RKO (cell line): ENCODE measurements at places on chromosomes 2 and 18.

- DNase-seq: no peak
Measured at GRCh38 chr2:150876251-150876950, 385.3 kb downstream of the RBM43 start.

- peak; percentile 23 for DNase-seq
Measured at GRCh38 chr2:33763671-33764310, 164.7 kb upstream of the FAM98A start.

DNA sequence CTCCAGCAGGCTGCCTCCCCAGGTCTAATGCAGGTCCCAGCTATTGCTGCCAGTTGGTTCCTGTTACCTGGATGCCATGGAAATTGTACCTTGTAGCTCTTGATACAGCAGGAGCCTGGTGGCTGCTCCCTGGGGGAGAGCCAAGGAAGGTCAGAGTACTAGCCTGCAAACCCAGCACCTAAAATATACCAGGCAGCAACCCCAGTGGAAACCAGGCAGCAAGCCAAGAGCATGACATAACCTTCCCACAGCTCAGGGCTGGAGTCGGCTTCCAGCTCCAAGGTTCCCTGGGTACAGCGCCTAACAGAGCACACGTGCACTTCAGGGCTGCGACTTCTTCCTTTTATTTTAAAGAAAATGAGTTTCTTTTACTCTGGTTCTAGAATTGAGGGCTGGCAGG, 30.3 kb downstream of the TNP1 start:
- no peak for DNase-seq

- no peak for DNase-seq
Measured at GRCh38 chr2:165897726-165898125, 55.9 kb downstream of the TTC21B start.

- peak; percentile 66 for DNase-seq
Measured at GRCh38 chr18:67417864-67418523, 98.5 kb downstream of the DSEL start.

- DNase-seq: no peak
Measured at GRCh38 chr2:1815053-1815452, 70.7 kb upstream of the PXDN start.

- no peak for DNase-seq
Measured at GRCh38 chr2:231922311-231923009, 3.7 kb downstream of the NPPC start.

DNA sequence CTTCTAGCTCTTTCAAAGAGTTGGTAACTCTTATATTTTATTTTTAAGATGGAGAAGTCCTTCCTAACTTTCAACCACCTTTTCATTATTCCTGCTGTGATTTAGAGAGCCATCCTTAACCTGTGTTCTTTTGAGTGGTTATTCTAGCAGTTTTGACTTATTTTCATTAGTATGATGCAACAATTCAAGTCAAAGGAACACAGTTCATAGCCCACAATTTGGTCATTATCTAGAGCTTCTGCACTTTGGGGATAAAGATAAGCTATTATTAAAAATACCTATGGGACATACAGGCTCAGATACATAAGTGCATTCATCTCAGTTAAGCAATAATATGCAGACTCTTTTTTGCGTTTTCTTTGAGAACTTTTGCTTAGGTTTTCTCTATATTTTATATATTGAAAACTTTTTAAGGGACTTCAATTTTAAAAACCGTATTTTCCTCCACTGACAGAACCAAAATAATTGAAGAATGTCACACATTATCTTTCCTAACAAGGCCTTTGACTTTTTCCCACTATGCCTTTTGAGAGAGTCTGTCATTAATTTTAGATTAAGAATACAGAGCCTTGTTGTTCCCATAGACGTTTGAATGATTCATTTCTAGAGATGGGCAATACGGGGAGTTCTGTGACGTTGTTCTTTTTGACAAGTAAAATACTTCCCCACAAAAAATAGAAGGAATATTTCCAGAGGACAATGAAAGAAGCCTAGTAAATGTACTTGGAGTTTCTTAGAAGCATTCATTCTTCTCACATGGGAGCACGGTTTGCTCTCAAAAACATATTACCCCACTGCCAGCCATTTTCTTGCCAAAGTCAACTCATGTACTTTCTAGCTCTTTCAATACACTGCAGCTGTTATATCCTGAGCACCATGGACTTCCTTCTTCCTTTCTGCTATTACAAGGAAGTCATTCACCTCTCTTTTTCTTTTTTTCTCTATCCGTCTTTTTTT, 42.9 kb upstream of the RASGRP3 start:
- DNase-seq: no peak

DNA sequence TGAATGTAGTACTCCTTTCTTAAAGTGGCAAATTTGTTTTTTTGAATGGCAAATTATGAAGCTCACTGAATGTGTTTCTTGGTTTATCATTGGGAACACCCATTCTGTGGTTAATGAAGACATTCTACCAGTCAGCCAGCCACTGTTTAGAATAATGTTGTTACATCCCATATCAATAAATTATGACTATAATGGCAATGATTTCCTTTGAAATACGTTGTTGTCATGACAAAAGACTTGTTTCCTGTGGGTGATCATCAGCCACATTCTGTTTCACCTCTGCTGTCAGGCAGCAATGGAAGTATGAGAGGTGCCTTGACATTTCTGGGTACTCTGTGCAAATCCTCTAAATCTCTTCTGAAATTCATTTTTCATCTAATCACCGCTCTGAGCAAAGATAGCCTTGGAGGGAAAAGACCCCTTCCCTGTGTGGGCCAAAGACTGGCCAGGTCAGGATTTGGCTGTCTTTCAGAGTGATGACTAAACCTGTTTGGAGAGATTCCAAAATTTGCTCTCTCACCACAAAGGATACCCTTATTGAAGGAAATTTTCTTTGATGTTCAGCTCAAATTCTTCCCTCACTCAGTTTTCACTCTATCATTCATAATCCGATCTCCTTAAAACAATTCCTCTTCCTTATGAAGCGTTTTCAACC, 869.2 kb downstream of the BCL11A start:
- no peak for DNase-seq

GRCh38 chr18:74609535-74609934, 11.9 kb downstream of the ZNF407 start:
- peak; percentile 83 for DNase-seq

DNA sequence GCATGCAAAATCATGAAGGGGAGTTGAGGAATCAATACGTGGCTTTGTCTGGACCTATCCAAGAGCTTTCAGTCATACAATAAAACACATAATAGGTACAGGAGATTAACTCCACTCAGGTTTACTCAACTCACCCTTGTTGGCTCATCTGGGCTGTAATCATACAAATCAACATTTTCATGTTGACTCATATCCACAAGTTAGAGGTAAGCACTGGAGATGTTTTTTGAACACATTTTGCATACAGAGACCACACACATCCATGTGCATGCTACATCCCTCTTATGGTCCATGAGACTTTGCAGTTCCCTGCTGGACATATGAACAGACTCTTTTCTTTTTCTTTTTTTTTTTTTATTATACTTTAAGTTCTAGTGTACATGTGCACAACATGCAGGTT, 336.9 kb upstream of the PIK3C3 start:
- no peak for DNase-seq

DNA sequence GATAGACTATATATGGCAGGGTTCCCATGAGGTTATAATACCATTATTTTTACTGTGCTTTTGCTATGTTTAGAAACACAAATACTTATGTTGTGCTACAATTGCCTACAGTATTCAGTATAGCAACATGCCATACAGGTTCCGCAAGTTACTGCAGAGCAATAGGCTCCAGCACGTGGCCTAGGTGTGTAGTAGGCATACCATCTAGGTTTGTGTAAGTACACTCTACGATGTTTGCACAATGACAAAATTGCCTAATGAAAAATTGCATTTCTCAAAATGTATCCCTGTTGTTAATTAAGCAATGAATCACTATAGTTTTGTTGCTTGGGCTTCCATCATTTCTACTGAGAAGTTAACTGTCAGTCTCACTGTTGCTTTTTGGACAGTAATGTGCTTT, 9.8 kb downstream of the CD302 start:
- no peak for DNase-seq

GRCh38 chr18:76274468-76275289, 220.4 kb downstream of the ZNF516 start:
- no peak for DNase-seq

- DNase-seq: no peak
Measured at GRCh38 chr2:241897231-241897916, 27.8 kb downstream of the RTP5 start.

GRCh38 chr2:99822474-99823207, 319.7 kb downstream of the AFF3 start:
- no peak for DNase-seq

DNA sequence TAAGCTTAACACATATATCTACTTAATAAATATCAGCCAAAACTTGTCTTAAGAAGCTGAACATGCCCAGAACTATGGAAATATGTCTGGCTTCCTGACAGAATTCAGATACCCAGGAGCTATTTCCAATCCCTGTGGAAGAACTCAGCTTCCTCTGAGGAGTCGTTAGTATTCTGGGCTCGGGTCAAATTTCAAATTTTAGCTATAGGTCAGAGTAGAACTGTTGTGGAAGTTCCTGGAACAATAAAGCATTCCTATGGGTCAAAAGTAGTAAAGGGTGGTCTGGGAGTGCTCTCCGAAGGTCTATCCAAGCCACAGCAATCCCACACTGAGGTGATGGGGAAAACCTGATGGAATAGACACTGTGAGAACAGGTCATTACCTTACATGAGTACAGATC, 342.7 kb upstream of the CHST9 start:
- DNase-seq: no peak

DNA sequence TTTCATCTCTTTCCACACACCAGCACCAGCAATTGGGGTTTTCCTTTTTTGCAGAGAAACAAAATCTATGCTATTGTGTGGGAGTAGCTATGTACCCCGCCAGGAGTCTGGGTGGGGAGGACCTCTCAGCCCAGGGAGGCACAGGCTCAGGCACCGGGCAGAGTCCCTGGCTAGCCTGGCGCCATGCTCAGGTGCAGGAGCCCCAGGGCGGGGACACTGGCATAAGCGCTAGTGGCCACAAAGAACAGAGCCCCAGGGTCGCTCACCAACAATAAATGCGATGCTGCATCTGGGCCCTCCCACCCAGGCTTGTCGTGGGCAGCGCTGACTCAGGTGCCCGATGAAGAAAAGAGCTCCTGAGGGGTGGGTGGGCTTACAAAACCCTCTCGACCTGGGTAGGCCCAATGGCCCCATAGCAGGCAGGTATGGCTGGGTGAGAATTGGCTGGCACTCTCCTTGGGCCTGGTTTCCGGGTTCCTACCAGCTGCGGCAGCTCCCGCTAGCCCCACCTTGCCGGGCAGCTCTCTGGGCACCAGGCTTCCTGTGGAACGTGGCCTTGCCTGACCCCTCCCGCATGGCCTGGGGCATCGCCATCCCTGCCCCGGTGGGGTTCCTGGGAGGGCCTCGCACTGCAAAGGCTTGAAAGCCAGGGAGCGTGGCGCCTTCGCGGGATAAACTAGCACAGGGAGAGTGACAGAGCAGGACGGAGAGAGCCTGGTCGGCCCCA, 31.8 kb upstream of the COL6A3 start:
- no peak for DNase-seq

DNA sequence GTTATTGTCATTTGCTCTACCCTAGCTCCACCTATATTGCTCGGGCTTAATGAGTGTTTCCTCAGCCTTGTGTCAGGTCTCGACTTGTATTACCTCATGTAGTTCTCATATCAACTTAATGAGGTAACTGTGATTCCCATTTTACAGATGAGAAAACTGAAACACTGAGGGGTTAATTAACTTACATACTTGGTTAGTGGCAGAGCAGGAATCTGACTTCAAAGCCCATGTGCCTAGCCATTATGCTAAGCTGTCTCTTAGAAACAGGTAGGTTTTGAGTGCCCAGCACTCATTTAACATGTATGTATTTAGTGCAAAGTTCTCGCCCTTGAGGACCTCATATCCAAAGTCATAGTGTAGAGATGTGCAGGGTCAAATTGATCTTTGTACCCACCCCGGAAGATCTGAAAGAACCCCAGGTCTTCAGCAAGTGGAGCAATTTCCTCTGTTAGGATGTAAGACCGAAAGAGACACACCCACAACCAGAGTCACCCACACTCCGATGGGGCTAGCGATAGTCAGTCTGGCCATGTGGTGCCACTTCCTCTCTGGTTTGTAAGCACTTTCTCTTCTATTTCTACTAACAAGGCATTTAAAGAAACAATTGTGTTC, 121.0 kb upstream of the SLC39A10 start:
- DNase-seq: no peak

DNA sequence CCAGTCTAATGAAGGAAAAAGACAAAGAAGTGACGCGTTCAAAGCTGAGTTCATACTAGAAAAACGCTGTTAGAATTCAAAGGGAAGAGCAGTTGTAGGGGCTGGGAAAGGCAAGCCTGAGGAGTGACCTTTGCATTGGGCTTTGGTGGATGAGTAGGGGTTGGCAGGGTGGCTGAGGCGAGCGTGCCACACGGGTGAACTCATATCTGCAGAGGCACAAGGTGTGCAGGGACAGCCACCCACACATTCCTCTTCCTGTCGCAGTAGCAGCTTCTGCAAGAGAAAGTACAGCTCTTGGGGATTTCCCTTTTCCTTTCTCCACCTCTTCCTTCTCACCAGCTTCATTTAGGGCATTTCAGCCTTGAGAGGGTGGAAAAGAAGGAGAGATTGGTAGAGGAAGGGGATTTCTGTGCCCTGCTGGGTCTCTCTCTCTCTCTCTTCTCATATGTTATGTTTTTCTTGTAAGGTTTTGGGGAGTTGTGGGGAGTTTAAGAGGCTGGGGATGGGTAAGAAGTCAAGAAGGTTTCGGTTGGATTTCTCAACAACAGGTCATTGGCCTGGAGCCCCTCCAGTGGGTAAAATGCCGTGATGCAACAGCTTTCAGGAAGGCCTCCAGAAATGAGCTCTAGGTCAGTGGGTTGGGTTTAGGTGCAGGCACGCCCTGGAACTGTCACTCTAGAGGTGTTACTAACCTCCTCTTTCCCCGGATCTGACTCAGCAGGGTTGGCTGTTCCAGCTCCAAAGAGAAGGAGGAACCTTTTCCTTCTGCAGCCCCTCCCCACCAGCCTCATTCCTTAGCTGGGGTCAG, 40.1 kb downstream of the ODC1 start:
- DNase-seq: peak; percentile 95

DNA sequence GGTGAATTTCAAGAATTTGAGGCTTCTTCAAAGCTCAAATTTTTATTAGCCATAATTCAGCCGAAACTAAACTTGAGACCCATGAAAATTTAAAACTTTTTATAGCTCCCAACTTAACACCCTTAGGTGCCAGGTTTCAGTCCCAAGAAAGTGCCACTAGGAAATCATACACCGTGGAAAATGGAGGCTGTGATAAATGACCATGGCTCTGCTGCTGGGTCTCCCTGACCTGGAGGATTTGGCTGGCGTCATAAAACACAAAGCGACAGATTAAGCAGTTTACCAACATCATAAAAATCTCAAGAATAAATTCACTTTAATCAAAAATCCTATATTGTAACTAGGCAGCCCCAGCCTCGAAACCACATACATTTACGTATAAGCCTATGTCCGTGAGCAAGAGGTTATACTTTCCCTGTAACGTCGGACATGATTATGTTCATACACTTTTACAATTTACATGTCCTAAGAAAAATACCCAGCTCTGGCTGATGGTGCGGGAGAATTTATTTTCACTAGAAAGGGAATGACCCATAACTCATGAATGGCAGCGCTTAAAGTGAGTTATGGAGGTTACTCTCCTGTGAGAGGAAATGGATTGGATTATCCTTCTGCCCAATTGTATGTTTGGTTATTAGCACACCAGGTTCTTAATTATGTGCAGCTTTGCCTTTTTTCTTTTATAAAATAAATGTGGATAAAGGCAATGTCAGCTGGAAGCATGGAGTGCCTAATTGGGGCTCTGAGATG, 329.4 kb downstream of the AGPS start:
- DNase-seq: no peak
